Stimulated activated memory B cell treated with anti-CD40 and anti-IgM and Interleukin-4, amounts not matched to agents 10 μg/mL and 1 μg/mL and 100 μg/mL, for 72 hours (primary cell): ENCODE measurements at places on chromosomes 3 and 15.

- no peak for ATAC-seq
Observed at GRCh38 chr3:31508452-31509146, 24.1 kb upstream of the STT3B start.

DNA sequence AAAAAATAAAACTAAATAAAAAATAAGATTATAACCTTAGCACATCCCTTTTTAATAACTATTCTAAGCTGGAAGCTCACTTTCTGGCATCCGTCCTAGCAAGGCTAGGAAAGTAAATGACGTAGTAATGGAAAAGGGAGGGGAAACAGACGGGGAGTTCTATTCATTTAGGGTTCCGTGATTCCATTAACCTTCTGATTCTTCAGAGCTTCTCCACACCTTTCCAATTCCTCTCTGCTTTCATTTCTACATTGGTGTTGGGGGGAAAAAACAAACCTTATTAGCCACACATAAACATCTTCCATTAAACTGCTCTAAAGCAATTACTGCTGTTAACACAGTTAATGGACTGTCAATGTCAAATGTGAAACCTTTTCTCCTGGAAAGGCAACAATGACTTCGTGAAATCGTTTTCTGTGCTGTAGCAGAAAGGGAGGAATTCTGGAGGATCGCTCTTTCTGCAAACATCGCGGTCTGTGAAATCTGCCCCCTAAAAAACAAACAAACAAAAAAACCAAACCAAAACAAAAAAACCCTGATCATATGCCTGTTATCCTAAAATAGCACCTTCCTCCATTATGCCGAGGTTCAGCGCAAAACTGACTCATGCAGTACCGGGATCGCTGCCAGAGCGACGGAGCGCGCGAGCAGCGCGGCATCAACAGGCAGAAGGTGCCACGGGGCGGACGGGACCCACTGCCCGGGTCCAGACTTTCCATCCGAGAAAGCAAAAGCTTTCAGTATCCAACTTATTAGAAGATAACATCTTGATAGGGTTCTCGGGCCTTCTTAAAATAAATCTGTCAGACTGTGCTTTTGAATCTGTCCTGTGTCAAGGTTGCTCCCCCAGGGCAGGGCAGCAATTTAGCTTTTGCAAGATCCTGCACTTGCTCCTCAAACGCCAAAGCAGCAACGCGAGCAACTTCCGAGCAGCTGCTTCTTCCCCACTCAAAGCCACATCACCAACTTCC is 156.2 kb downstream of the FGF12 start:
- no peak for ATAC-seq

GRCh38 chr3:122676759-122677158 is 3.9 kb upstream of the PARP14 start:
- ATAC-seq: no peak

GRCh38 chr3:147809206-147809605 is 400.0 kb downstream of the ZIC1 start:
- no peak for ATAC-seq

- ATAC-seq: no peak
Observed at GRCh38 chr3:149377408-149378364, at the start of gene TM4SF1. TM4SF1 (minus strand) TSS chr3:149377649; CDS start chr3:149377547, 102 bp downstream.

DNA sequence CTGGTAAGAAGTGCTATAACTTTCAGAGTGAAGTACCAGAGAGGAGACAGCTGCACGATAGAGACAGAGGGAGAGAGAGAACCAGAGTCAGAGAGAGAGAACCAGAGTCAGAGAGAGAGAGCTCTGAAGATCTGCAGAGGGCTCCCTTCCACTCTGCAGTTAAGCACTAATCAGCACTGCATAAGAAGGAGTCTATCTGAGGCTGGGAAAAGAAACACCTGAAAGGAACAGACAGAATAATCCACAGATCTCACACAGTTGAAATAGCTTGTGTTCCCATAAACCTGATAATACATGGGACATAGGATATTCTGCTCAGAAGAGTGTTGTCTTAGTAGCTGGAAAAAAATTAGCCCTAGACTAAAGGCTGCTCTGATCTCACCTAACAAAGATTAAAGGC is 87.6 kb downstream of the CFAP44 start:
- ATAC-seq: no peak

DNA sequence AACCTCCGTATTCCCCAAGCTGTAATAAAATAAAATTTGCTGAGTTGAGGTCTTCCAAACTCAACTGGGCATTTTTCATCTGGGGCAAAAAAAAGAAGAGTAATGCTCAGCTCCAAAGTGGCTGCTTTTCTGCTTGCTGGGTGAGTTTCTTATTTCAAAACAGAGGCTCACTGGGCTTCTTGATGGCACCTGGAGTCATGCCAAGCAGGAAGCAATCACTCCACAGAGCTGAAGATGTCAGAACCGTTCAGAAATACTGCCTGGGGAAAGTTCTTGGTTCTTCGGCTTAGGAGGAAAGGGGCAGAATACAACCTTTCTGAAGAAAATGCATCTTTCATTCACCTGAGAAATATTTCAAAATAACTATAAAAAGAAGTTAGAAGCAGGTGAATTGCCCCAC is 4.1 kb downstream of the CCR9 start:
- no peak for ATAC-seq

- ATAC-seq: no peak
Observed at GRCh38 chr3:70531838-70532489, 219.5 kb upstream of the MDFIC2 start.

DNA sequence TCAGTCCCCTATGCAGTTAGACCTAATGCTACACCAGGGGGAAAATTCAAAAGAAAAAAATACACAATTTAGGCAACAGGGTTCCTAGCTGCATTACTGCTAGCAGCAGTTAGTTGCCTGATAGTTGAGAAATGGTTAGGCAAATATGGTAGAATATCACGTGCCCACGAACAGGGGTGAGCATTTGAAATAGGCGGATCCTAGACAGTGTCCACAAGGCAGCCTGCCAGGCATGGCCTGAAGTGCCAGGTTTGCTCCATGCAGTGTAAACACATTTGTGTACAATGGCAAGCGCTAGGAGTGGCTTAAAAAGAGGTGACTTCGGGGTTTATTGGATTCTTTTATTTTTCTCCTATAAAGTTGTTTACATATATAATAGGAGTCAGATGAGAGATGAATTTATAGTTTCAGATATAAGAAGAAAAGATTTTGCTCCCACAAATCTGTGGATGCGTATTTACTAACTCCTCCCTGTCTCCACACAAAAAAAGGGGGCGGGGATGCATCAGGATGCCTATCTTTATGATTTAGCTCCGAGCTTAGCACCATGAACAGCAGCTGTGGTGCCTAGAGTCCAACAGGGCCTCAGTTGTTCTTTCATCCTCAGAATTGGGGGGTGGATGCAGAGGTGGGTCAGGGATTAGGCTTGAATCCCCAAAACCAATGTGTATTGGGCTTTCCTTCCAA is 3.9 kb upstream of the TGM4 start:
- ATAC-seq: no peak

DNA sequence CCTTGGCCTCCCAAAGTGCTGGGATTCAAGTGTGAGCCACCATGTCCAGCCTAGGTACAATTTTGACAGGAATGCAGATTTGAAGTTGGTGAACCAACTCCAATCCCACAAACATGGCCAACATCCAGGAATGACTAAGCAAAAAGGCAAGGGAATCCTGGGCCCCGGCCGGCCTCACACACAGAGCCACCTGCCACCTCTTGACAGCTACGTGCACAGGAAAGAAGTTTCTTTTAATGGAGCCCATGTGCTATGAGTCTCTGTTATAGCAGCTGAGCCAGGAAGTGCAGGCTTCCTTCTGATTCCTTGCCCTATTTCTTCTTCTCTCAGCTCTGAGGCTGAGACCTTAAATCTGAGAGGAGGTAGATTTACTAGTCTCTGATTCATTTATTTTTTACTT is 8.8 kb downstream of the TMEM40 start:
- no peak for ATAC-seq

- no peak for ATAC-seq
Observed at GRCh38 chr3:104598848-104599511, 767.7 kb upstream of the ALCAM start.

DNA sequence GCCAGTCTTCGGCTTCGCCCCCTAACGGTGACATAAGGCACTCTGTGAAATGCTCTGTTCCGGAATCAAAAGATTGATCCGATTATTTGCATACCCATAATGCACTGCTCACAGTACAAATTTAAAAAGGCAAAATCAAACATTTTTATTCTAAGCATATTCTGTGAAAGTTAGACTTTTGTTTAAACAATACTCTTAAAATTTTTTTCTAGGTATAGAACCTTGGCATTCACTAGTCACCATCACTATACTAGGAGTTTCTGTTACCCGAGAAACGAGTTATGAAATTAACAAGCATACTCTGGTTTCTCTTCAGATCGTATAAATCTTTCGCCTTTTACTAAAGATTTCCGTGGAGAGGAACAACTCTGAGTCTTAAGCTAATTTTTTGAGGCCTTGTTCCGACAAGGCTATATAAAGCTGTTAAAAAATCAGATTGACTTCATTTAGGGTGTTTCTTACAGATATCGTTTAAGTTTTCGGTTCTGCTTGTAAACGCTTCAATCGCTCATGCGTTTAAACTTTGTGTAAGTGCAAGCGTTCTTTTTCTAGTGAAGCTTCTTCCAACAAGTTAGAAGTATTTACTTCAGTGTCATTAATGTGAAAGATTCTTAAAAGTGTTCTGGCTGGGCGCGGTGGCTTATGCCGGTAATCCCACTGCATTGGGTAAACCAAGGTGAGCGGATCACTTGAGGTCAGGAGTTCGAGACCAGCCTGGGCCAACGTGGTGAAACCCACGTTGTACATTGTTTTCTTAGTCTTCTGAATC is at the start of gene RNU5B-1:
Gene RNU5B-1 (plus strand): TSS at position 297 of the 769 bp plus-strand sequence.
- peak; percentile 88 for ATAC-seq

DNA sequence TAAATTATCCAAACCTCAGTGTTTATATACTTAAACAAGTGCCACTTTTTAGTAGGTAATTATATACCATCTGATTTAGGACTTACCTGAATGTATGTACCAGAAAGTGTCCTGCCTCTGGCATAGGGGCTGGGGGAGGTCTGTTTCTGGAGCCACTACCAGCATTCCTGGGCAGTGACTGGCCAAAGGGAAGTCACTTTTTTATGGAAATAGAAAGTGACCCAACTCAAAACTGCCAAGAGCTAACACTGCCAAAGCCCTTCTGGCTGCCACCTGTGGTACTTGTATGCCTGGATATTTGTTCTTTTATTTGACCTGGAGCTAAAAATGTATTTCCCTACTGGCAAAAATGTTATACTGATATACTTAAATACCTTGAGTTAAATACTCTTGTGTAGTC is 42.7 kb downstream of the ESYT3 start:
- no peak for ATAC-seq

DNA sequence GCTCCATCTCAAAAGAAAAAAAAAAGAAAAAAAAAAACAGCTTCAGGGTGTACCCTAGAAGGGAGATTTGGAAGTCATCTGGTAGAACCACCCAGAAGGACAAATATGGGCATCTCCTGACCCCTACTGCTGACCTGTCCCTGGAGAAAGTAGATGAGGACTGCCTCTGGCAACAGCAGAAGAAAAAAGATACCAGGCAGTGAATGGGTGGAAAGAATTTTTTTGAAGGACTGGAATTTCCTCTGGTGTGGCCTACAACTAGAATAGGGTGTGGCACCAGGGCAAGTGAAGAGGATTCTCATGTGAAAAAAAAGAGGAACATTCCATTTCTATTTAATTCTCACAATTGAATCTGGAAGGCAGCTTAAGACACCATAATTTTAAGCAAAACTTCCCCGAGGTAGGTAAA is 3.1 kb downstream of the ANXA2 start:
- ATAC-seq: no peak

DNA sequence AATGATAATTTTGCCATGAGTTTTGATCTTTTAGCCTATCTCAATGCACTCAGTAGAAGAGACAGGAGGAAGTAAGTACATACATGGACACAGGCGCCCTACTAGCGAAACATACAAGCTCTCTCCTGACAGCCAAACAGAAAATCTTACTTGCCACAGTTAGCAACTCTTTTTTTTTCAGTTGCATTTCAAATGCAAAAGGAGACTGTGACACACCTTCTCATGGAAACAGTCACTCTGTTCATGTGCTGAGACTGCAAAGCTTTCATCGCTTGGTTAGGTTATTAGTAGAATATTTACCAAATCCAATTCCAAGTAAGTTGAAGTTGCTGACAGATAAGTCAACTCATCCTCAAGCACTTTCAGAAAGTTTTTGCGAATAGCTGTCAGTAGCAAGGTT is 223.3 kb downstream of the FOXP1 start:
- ATAC-seq: peak; percentile 74
